Esophagus squamous epithelium (tissue), 5 donors: ENCODE measurements at places on chromosomes 5 and 9.
A peak's percentile ranks its signal among the peaks of the same experiment; 100 is the strongest.

DNA sequence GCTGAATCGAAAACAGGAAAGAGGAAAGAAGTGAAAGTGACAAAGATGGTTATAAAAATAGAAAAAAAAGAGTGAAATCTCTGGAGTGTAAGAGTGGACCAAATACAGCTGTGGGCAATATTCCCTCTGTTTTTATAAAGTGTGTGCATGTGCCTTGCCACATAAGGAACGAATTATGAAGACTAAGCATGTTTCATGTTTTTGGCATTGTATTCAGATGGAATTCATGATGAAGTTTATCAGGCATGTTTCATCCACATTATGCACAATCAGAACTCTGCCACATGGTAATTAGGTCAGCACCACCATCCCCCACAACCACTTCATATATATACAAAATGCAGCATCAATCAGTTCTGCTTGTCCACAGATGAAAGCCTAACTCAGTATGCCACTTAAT lies 348.0 kb downstream of the ZNF608 start:
- no peak for DNase-seq

GRCh38 chr9:115944166-115944948 lies 209.2 kb upstream of the PAPPA start:
- DNase-seq, result peak; percentile 3

DNA sequence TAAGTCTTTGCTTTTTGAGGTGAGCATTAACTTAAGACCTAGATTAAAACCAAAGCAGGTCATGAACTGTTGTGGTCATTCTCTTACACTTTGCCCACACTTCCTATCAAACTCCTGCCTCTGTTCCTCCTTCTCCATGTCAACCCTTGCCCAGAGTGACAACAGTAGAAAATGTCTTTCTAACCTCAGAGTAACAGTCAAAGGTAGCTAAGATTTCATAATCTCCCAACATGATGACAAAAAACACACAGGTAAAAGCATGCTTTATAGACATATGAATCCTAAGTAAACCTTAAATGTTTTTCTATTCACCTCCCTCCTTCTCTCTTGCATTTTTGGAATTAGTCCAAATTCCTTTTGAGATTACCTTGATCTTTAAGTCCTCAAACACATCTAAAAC lies 422.3 kb downstream of the SPATA31D1 start:
- DNase-seq, result no peak

- no peak for DNase-seq
These were observed 385.6 kb upstream of the ST8SIA4 start for GRCh38 chr5:101288633-101289032.

DNA sequence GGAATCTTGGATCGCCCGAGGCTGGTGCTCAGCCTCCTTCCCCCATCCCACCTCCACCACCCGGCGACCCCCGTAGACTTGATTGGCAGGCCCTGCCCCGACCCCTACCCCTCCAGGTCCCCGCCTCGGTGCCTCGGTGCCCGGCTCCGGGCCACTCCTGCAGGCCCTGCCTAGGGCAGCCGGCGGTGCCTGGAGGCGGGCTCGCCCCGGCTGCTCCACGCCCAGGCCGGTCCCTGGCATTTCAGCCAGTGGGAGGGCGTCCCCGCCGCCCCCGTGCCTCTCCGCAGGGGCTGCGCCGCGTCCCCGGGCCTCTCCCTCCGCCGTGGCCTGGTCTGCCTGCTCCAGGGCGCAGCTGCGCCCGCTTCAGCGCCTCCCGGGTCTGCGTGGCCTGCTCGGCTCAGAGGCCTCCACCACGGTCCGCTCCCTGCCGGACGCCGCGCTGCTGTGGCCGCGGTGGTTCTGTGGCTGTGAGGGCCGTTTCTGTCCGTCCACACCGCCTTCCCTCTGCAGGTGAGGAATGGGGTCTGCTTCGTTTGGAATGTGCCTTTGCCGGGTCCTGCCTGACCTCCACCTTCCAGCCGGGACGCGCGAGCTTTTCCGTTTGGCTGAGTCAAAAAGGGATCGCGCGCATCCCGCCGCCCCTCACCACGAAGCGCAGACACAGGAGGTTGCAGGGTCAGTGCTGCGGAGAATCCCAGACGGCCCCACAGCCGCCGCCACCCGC lies 48.3 kb upstream of the IRX4 start:
- no peak for DNase-seq

DNA sequence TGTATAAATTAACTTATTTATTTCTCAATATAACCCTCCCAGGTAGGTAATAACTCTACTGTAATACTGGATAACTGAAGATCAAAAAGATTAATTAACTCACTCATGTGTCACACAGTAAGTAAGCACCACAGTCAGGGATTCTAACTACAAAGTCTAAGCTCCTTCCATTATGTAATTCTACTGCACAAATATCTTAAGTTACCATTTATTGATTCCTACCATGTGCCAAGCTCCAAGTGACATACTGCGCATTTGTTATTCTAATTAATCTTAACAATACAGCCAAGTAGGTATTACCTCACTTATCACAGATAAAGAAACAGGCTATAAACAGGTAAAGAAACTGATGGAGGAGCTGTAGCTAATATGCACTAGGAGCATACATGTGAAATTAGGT lies 58.3 kb downstream of the RANBP6 start:
- DNase-seq, result no peak

DNA sequence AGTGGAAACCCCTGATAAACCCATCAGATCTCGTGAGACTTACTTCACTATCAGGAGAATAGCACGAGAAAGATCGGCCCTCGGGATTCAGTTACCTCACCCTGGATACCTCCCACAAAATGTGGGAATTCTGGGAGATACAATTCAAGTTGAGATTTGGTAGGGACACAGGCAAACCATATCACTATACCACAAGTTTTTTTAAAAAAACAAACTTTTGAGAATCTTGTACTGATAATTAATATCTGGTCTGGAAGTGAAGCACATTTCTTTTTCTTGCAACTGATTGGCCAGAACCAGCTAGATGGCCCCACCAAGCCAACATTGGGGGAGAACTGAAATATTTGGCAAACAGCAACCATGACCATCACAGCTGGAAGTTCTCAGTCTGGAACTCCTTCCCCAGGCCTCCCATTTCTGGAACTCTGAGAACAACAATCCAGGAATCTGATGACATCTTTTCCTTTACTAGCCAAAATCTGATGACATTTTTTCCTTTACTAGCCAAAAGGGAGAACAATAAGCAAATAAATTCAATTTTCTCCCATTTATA lies 51.8 kb upstream of the CDKN2B start:
- no peak for DNase-seq

DNA sequence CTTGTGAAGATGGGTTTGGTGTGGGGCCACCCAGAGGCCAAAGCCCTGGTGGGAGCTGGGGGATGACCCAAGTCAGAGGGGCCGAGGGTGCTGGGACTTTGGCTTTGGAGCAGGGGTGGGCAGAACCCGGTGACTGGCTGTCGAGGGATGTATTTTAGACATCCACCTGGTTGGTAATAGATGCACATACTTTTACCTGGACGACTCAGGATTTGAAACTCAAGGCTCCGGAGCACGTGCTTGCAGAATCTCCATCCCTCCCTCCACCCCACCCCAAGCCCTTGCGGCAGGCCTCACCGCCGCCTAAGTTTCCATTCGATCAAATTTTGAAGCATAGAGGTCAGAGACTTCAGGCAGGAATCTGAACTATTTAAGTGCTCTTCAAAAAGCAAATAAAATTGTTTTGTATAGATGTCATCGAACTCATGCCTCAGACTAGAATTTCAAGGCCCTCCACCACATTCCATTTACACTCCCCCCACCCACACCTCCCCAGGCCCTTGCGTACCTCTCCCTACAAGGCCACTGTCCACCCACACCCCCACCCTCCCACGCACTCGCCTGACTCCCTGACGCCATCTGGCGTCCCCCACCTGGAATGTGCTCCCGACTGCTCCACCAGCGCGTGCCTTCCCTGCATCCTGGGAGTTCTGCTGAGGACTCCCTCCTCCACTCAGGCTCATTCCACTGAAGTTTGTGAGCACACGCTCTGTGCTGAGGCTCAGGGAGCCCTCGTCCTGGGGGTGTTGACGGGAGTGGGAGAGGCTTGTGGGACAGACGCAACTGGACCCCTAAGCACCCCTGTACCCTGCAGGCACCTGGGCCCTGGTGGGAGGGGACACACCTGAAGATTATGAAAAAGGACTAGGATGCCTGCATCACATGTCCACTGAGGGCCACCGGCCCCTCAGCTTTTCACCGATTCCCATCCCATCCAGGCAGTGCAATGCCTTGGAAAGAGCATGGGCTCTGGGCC lies 56.4 kb upstream of the RPL26L1 start:
- no peak for DNase-seq

DNA sequence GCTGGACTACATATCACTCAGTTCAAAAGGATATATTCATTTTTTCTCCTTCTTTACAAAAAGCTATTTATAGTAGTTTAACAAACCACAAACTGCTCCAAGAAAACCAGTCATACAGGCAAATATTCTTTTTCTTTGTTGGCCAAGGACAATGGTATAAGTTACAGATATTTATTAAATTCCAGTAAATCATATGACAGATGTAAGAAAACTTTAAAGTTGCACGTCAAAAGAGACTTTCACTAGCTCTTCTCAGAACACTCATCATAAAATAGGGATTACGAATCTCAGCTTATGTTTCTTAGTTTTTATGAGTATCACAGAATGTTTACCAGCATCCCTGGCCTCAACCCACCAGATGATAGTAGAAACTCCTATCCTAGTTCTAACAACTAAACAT lies 67.2 kb downstream of the ANKRD31 start:
- no peak for DNase-seq

DNA sequence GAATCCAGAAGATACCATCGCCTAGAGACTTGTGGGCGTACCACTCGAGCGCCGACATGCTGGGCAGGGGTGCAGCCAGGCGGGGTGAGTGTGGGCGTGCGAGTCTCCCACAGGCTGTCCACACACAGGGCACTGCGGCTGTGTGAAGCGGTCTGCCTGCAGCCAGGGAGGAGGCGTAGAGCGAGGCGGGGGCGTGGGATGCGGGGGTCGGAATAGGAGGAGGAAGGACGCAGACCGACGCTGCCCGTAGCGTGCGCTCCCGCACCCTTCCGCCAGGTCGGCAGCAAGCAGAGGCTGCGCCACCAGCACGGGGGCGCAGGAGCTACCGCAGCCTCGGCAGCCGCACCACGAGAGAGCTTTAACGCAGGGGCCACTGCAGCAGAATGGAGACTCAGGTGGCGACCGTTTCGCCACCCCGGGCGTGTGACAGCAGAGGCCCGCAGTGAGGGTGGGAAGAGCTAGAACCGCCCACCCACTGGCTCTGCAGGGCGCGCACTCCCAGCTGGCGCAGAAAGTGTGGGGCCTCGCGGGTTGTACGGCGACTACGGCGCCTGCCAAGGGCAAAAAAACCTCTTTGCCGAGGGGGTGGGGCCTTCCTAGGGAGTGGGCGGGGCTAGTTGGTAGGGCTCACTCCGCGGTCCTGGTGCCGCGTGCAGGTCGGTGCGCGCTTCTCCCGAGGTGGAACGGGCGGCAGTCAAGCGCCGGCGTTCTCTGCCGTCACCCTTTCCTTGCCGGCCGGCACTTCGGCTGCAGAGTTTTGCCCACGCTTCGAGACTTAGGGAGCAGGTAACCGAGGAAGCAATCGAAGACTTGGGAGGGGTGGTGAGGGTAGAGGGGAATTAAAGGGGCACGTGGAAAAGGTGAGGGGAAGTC lies at the start of the genes MBLAC2 and POLR3G:
Gene MBLAC2 (minus strand): TSS at position 537 of the 873 bp plus-strand sequence. CDS start 479 bp downstream, at position 58.
Gene POLR3G (plus strand): TSS at position 630 of the 873 bp plus-strand sequence. CDS start 10,704 bp downstream, outside the sequence.
- peak; percentile 59 for DNase-seq

- no peak for DNase-seq
These were observed 19.6 kb downstream of the ADAMTSL2 start for GRCh38 chr9:133553973-133554713.

DNA sequence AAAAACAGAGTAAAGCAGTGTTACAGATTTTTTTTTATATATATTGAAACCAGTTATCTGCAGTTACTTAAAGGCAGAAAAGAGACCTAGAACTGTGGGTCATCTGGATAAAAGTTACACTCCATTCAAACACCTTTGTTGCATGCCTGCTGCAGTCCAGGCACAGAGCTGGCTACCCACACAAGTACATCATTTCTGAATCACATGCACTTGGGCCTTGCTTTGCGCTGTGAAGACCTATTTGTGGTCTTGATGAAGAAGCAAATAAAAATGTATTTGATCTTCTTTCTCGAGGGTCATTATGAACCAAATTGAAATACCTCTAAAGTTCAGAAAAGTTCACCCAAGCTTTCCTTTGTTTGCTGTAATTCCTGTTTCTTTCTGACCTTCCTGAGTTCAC lies 503.0 kb upstream of the ZNF608 start:
- DNase-seq, result no peak

DNA sequence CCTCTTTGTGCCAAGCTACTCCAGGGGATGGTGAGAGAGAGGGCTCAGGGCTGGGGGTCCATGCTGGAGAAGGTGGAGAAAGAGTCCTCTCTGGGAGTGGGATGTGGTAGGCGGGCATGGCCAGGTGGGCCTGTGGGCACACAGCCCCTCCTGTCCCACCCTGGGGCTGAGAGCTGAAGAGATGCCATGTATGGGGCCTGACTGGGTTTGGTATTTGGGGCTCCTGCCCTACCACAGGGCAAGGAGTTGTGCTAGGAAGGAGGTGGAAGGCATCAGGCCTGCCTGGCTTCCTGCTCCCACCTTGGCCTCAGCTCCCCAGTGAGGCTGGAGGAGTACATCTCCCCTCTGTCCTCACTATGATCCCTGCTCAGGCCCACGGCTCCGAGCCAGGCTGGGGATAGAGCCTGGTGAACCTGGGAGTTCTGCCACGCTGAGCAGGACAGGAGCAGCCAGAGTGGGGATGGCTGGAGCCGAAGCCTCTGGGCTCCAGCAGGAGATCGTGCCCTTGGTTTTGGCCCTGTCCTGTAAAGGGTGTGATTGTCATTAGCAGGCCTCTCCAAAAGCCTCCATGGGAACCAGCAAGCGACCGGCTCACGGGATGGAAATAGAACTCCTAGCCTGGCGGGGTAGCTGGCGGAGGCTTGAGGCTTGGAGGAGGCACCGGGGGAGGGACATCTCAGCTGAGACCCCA lies 75.5 kb downstream of the CACNA1B start:
- no peak for DNase-seq

GRCh38 chr5:133682451-133682850 lies 70.1 kb upstream of the FSTL4 start:
- DNase-seq, result no peak
